Iris pigment epithelial cell (primary cell): ENCODE measurements at places on chromosomes 4 and X.

DNA sequence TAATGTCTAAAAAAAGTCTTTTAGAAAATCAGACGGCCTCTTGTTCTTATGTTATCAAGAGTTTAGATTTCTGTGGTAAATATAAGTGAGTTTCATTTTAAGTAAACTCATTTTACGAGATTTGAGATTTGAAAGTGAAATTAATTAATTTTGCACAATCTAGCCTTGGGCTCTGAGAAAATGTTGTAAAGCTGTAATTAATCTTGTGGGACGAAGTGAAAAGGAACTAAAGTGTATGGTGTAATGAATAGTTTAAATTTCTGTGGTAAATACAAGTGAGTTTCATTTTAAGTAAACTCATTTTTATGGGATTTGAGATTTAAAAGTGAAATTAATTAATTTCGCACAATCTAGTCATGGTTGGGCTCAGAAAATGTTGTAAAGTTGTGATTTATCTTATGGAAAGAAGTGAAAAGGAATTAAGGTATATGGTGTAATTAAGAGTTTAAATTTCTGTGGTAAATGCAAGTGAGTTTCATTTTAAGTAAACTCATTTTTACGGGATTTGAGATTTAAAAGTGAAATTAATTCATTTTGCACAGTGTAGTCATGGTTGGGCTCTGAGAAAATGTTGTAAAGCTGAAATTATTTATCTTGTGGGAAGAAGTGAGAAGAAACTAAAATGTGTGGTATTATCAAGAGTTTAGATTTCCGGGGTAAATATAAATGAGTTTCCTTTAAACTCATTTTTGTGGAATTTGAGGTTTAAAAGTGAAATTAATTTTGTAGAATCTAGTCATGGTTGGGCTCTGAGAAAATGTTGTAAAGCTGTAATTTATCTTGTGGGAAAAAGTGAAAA lies 1.6 kb downstream of the SCML1 start:
- no peak for DNase-seq

GRCh38 chr4:88730811-88731210 lies 33.2 kb upstream of the NAP1L5 start:
- no peak for DNase-seq

DNA sequence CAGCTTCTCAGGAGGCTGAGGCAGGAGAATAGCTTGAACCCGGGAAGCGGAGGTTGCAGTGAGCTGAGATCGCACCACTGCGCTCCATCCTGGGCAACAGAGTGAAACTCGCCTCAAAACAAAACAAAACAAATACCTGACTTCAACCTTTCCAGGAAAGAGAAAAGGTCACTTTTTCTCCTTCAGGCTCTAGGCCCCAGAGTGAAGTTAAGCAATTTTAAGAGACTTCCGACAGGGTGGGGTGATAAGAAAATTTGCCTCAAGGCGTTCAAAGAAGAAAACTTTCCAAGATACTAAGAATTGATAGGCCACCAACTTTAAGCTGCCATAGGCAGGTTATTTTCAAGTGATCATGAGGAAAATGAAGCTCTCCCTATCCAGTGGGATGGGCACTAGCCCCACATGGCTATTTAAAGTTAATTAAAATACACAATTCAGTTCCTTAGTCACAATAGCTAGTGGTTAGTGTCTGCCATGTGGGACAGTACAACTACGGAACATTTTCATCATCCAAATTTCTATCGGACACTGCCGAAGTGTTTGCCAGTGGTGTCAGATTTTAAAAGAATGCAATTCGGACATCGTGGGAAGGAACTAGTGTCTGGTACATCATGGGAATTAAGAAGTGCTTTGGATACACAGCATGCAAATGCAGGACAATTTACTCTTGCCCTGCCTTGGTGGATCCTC lies 33.0 kb downstream of the SMS start:
- no peak for DNase-seq

GRCh38 chrX:39820938-39821708 lies 276.6 kb downstream of the BCOR start:
- DNase-seq, result peak; percentile 25

- DNase-seq, result no peak
Observed at GRCh38 chr4:182881914-182882313, 35.3 kb downstream of the DCTD start.

DNA sequence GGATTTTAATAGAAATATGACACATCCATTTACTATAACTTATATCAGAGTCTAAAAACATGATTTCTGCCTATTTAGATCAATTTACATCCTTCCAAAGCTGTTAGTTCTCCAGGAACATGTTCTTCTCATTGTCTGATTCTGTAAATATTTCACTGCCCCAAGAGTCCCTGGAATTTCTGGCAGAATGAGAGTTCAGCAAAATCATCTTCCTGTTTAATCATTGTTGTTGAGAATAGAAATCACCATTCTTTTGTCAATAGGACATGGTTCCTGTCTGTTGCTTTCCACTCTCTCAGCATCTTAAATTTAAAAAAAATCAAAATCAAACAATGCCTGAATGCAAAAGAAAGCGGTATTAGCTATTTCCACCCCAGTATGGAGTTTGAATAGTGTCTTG lies 172.8 kb upstream of the FRMPD4 start:
- no peak for DNase-seq

DNA sequence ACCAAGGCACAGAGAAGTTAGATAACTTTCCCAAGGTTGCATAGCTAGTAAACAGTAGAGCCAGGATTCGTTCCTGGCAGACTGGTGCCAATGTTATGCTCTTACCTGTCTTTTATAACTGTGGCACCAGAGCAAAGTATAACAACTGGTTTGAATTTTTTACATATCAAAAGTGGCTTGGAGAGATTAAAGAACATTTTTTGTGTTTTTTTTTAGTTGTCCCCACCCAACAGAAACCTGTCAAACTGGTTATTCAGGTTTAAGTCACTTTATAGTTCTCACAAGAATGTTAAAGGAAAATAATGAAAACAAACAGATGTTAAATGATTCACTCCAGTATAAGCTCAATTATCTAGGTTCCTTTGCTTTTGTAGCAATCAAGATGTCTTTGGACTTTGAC lies 15.6 kb upstream of the FAM47E start:
- no peak for DNase-seq

DNA sequence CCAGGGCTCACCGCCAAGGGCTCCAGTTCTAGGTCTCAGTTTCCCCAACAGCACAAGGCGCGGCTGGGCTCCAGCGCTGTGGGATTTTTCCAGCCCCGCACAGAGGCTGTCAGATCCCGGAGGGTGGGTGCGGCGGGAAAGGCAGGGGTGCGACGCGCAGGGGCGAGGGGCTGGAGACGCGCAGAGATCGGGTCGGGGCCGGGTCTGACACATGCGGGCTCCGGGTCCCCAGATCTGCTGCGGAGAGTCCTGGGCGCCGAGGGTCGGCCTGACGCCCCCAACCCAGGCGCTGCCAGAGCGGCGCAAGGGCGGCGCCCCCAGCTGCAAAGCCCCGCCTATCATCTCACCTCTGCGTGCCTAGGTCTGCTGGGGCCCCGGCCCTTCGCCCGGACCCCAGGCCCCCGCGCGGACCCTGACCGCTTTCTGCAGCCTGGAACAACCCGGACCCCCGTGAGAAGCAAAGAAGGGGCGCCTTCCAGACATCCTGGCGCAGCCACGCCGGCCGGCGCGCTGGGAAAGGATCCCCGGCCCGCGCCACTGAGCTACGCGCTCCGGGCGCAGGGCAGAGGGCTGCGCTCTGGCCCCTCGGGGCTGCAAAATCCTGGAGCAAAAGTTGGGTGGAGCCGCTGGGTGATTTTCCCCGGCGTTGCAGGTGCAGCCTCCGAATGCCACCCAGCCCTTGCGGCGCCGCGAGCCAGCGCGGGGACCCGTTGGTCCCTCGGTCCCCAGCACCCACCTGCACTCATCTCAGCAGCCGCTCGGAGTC lies 486 bp downstream of the ABLIM2 start:
- no peak for DNase-seq

DNA sequence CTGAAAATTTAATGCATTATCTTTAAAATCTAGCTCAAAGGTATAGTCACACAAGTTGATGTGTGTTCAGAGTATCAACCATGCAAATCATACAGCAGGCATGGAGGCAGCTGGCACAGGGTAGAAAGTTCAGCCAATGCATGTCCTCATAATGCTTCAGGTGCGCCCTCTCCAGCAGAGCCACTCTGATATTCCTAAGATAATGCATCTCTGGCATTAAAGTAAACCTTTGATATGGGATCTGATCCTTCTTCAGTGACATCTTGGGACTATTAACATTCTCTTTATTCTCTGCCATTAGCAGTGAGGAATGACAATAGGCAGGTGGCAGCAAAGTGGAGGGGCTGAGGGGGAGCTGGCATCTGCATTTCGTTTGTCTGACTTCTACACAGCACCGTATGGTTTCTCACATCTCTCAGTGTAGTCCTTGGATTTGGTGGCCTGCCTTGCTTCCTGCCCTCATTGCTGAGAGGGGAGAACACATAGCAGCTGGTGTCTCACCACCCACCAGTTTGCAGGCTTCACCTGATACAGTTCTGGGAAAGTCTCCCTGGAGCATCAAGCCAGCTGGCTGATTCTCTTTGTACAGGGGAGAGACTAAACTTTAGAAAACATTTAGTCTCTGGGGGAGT lies 168.7 kb upstream of the TBC1D9 start:
- no peak for DNase-seq

GRCh38 chr4:175297965-175298565 lies 379.9 kb downstream of the ADAM29 start:
- peak; percentile 89 for DNase-seq

GRCh38 chr4:98606894-98607293 lies 51.5 kb downstream of the TSPAN5 start:
- no peak for DNase-seq

DNA sequence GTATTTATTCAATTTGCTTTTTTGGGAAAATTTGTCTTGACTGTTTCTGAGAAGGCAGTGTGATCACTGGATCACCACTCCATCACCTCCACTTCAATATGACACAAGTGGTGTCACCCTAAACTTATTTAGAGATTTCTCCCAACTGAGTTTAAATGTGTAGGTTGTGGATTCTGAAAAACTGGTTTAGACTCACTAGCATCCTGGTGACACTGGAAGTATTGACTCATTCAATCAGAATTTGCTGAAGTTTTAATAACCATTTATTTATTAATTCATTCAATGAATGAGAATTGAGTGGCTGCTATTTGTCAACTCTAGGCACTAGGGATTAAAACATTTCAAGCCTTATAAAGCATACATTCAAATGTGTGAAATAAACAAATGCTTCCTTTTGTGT lies 819.1 kb upstream of the EPHA5 start:
- peak; percentile 4 for DNase-seq

GRCh38 chr4:95985791-95986550 lies 146.1 kb downstream of the PDHA2 start:
- DNase-seq, result no peak

GRCh38 chr4:5044341-5044740 lies 6.9 kb upstream of the STK32B start:
- DNase-seq, result no peak

GRCh38 chrX:10190367-10190766 lies 33.6 kb downstream of the CLCN4 start:
- DNase-seq, result peak; percentile 82

- DNase-seq, result no peak
Observed at GRCh38 chr4:38124961-38125360, 164.8 kb downstream of the PTTG2 start.

DNA sequence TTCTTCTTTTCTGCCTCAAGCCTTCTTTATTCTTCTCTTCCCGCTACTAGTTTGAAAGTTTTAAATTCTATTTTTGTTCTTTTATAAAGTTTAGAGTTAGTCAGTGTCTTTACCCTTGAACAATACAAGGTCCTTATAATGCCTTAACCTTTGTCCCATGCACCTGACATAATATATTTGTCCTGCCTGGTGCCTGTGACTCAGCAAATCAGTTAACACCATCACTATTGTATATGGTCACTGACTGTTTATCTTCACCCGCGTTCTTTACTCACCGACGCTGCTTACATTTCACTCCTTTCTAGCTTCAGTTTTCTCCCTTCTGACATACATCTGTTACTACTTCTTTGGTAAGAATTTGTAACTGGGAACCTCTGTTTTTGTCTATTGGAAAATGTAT lies 5.7 kb downstream of the SMIM20 start:
- DNase-seq, result no peak

- DNase-seq, result no peak
Observed at GRCh38 chrX:11540532-11541377, 125.0 kb downstream of the ARHGAP6 start.

DNA sequence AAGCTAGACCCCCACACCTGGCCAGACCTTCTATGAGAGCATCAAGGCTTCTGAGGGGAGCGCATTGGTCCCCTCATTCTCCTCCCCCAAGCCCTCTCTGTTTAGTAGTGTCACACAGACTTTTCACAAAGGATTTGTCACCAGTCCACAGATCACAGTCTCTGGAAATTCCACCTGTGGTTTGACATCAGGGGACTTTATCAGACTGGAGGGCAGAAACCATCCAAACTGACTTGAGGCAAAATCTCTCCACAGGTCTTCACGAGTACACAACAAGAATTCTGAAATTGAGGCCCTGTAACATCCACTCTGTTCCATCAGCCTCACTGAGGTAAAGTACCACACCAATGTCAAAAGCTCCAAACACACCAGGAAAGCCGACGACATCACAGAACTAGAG lies 112.5 kb downstream of the SH3KBP1 start:
- DNase-seq, result no peak

DNA sequence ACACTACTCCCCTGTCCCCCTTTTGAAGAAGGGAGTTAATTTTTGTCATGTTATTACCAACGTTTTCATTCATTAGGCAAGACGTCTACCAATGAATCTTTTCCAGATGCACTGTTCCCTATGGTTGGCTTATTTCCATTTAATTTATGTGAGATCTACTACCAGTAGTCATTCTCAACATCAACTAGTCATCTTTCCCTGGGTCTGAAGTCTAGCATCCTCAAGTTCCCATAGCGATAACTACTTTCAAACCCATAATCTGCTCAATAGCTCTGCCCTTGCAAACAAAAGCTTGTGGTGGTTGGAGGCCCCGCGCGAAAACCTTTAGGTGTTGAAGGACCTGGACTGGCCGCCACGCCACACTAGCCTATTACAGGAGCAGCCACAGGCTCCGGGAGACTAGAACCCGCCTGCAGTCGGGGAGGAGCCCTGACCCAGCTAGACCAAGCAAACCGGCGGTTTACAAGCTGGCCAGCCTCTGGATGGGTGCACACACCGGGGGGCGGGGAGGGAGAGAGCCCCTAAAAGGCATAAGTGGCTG lies 746 bp downstream of the PPAT start:
- peak; percentile 82 for DNase-seq

DNA sequence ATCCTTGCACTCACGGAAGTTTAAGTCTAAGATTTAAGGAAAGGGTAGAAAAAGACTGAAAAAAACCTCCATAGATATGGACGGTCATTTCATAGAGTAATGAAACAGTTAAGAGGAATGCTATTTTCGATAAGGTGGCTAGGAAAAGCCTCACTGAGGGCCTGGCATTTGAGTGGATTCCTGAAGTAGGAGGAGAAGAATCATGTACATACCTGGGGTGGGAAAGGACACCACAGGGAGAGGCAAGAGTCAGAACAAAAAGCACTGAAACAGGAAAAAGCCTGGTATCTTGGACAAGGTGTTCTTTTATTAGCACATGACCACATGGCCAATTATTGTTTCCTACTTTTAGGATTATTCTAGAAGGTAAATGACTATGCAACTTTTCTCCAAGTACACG lies 547.2 kb upstream of the DIPK2B start:
- peak; percentile 12 for DNase-seq

GRCh38 chrX:153564047-153564606 lies 34.8 kb downstream of the CCNQ start:
- no peak for DNase-seq
